ENCODE measurements at places on chromosomes 16 and 17. TPM values are rescaled to one million over a fixed set of nuclear protein-coding genes. Genes with fewer than 3 reads are reported as not detected.

The NUPR1 gene
- 5.4 TPM for total RNA-seq

The AOC3 gene
- total RNA-seq: 0.30 TPM

The FOXN1 gene
- total RNA-seq: not detected

The WNT9B gene
- total RNA-seq: not detected

The HSBP1 gene
- total RNA-seq: 34.4 TPM

The CHST4 gene
- not detected for total RNA-seq

The CDH1 gene
- total RNA-seq: 0.28 TPM

The PRR15L gene
- total RNA-seq: not detected

The KCNH6 gene
- total RNA-seq: not detected

The KCNG4 gene
- total RNA-seq: not detected

The IGFALS gene
- total RNA-seq: not detected

The ADAM11 gene
- 0.69 TPM for total RNA-seq

The KRTAP4-4 gene
- not detected for total RNA-seq

The SLC12A3 gene
- total RNA-seq: not detected

The TCAP gene
- 0.30 TPM for total RNA-seq

The LGALS9C gene
- total RNA-seq: not detected

The SYNGR3 gene
- 3.6 TPM for total RNA-seq

The FBXW10 gene
- total RNA-seq: under 0.01 TPM

The TEKT1 gene
- not detected for total RNA-seq

The SEZ6 gene
- total RNA-seq: not detected

The PIRT gene
- total RNA-seq: not detected

The TBC1D3B gene
- 0.92 TPM for total RNA-seq

The CCL15 gene
- total RNA-seq: not detected

The HBQ1 gene
- not detected for total RNA-seq

The SLC5A2 gene
- total RNA-seq: not detected

The EVPLL gene
- total RNA-seq: not detected

The CD300LB gene
- total RNA-seq: not detected

The TEX19 gene
- not detected for total RNA-seq

The CPSF4L gene
- not detected for total RNA-seq

The IGFBP4 gene
- total RNA-seq: 302 TPM

The ATAD5 gene
- 0.89 TPM for total RNA-seq

The SDR42E1 gene
- total RNA-seq: under 0.01 TPM

The C16orf89 gene
- total RNA-seq: not detected

The DHRS11 gene
- 6.7 TPM for total RNA-seq

The TBC1D3G gene
- total RNA-seq: not detected

The CCL14 gene
- total RNA-seq: not detected

The OR1F1 gene
- total RNA-seq: not detected

The ABCC6 gene
- 0.59 TPM for total RNA-seq

The TBC1D3K gene
- total RNA-seq: not detected

The ELOB gene
- total RNA-seq: 124 TPM

The CHRNB1 gene
- 6.2 TPM for total RNA-seq

The MYH2 gene
- total RNA-seq: 0.97 TPM

The TMIGD1 gene
- total RNA-seq: not detected

The SSH2 gene
- total RNA-seq: 15.9 TPM

The ANKRD40CL gene
- not detected for total RNA-seq

The CLEC19A gene
- not detected for total RNA-seq

The NPIPA8 gene
- total RNA-seq: not detected

The C1QL1 gene
- not detected for total RNA-seq

The NAGPA gene
- total RNA-seq: 25.8 TPM

The RSL1D1 gene
- total RNA-seq: 156 TPM

The KRT222 gene
- not detected for total RNA-seq

The CLEC18C gene
- 0.23 TPM for total RNA-seq

The TIGD7 gene
- total RNA-seq: 5.3 TPM

The TMEM220 gene
- 0.69 TPM for total RNA-seq

Measured in smooth muscle cell of the umbilical artery (primary cell).